ENCODE measurements at places on chromosomes 2 and 18.

- no peak for DNase-seq
Observed at GRCh38 chr2:239108459-239108858, 260.6 kb downstream of the TWIST2 start.

GRCh38 chr2:71215447-71215846 lies 11.5 kb downstream of the PAIP2B start:
- no peak for DNase-seq

DNA sequence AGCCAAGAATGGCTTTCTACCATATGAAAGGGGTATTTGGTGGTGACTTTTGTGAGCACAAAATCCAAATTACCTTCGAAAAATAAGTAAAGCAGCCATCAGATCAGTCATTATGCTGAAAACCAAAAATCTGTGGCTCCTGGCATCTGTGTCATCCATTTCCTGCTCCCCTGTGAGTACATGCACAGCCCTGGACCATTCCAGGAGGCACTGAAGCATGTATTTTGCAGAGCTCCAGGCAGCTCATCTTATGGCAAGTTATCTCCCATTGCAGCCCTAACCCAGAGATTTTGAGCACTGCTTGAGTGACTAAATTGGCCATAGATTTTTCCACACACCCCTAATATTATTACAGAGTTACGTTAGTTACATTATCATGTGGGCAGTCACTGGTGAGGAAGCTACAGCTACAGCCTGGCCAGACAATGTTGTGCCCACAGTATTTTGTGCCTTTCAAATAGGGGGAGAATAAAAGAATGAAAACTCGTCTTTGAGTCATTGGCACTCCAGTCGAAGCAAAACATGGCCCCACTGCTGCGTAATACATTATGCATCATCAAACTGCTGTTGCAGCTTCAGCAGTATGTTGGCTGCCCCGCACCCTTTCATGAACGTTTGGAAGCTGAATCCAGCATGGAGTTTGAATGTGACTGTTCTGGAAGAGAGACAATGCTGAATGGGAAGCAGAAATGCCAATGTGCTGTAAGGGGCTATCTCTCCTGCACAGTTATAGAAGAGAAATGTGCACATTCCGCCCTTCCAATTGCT lies 702.2 kb downstream of the RNF144A start:
- no peak for DNase-seq

GRCh38 chr18:48893608-48894600 lies 56.9 kb downstream of the SMAD7 start:
- DNase-seq = no peak

DNA sequence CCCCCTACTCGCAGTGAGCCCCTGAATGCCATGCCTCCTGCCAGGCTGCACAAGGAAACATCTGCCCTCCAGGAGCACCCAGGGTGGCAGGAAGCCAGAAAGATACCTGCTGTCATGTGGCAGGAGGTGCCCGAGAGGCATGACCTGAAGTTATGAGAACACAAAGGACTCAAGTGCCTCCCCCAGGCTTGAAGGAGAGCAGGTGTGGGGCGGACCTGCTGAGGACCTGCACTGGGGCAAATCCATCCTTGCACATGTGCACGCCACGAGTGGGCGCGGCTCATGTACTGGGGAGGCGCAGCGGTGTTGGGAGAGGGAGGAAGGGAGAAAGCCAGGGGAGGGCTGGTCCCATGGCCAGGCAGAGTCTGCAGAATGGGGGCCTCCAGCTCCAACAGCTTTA lies 26.9 kb downstream of the SDC1 start:
- DNase-seq = no peak

GRCh38 chr2:129775952-129776653 lies 203.4 kb upstream of the RAB6C start:
- no peak for DNase-seq

GRCh38 chr2:145412155-145412554 lies 892.2 kb upstream of the ZEB2 start:
- DNase-seq = no peak

DNA sequence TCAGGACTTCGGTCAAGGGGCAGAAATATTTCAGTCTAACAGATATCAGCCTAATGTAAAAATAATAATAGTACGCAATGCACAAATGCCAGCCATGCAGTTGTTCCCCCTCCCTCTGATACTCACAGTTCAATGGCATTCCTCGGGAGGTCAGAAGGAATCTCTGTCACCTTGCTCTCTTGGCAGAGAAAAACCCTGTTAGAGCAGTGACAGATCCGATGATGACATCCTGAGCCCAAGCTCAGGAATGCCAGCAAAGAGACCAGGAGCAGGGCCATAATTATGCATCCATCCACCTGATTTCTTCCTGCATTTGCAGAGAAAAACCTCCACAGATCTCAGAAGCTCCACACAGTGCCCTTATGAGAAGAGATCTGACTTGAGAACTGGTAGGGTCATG lies at the start of gene FSHR:
FSHR (minus strand) TSS at position 376 of the 400 bp plus-strand sequence; CDS start at position 278, 98 bp downstream.
- no peak for DNase-seq
